ENCODE measurements at places on chromosomes 2 and 18.

- no peak for DNase-seq
Observed at GRCh38 chr2:74428675-74429074, 7.1 kb downstream of the WDR54 start.

DNA sequence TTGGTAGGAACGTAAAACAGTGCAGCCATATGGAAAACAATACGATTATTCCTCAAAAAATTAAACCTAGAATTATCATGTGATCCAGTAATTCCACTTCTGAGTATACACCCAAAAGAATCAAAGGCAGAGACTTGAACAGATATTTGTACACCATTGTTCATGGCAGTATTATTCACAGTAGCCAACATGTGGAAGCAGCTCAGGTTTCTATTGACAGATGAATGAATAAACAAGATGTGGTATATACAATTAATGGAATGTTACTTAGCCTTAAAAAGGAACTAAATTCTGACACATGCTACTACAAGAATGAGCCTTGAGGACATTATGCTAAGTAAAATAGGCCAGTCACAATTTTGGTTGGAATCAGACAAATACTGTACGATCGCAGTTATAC, 14.2 kb upstream of the RTTN start:
- DNase-seq = no peak

- DNase-seq = no peak
Observed at GRCh38 chr2:50746526-50746925, 285.4 kb downstream of the NRXN1 start.

- no peak for DNase-seq
Observed at GRCh38 chr18:79538635-79539034, 141.0 kb upstream of the CTDP1 start.

DNA sequence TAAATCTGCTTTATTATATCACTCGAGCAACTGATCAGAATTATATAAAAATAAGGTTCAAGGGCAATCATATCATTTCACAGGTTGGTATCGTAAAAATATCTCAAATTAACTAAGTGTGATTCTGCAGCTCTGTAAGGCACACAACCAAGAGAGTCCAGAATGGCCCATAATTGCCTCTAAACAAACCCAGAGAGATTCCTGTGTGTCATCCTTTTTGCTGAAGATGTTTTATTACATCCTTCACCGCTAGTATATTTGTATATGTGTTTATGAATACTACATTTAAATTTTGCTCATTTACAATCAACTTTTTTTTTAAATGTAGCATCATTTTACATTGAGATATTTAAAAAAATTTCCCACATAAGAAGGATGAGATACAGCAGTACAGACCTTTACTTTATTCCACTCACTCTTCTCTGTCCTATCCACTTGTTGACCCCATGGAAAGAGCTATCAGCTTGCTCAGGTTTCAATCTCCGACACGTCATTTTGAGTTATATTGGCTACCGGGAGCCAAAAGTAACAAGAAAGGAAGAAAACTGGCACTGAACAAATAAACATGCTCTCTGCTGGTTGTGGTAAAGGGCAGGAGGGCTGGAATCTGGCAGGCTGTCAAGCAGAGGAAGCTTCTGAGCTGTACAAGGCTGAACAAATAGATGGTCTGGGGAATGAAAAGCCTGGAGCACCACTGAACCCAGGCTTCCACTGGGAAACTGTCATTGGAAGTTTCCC, 23.1 kb downstream of the PLA2R1 start:
- DNase-seq = no peak

GRCh38 chr2:238570926-238571325, 144.2 kb downstream of the ASB1 start:
- no peak for DNase-seq

GRCh38 chr2:45031028-45031427, 21.8 kb upstream of the SIX2 start:
- DNase-seq = no peak

DNA sequence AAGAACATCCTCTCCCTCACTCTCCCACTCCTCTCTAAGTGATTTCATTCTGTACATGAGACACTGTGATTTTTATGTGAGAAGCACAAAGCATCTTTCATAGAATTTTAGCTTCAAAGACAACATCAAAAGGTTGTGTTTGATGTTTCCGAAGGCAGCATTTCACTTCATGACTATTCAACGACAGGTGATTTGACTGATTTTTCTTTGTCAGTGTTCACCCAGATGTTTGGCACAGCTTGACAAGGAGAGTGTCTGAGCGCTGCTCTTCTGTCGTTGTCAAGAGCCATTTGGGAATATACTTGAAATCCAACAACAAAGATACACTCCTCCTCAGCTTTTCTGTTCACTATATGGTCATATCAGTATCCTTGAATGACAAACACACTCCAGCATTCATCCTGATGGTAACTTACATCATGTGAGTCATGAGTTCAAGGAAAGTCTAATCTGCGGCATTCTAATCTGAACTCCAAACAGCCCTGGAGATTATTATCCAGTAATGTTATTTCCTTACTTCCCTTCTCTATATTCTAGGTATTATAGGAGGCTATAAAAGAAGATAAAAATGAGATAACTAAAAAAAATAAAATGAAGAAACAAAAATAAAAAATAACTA, 45.9 kb upstream of the ST6GAL2 start:
- DNase-seq = no peak
